ENCODE measurements at places on chromosomes 6 and 20.
A peak's percentile ranks its signal among the peaks of the same experiment; 100 is the strongest.

GRCh38 chr6:36786055-36786675 lies 53.1 kb downstream of the CPNE5 start:
- no peak for DNase-seq

DNA sequence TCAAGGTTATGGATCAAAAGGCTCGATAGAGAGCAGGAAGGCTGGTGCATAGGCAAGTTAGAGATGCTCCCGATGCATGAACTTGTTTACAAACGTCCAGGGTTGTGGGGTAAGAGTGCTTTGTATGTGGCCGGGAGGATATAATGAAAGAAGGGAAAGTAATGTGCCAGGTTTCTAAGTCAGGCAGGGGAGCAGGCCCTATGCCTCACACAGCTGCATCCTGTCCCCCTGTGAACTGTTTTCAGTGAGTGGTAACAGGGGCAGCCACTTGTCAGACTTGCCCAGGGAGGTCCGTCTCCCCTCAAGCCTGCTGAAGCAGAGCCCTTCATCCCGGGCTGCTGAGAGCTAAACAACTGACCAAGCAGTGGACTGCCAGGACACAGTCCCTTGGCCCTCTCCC lies 19.4 kb downstream of the KCNK5 start:
- DNase-seq: no peak

DNA sequence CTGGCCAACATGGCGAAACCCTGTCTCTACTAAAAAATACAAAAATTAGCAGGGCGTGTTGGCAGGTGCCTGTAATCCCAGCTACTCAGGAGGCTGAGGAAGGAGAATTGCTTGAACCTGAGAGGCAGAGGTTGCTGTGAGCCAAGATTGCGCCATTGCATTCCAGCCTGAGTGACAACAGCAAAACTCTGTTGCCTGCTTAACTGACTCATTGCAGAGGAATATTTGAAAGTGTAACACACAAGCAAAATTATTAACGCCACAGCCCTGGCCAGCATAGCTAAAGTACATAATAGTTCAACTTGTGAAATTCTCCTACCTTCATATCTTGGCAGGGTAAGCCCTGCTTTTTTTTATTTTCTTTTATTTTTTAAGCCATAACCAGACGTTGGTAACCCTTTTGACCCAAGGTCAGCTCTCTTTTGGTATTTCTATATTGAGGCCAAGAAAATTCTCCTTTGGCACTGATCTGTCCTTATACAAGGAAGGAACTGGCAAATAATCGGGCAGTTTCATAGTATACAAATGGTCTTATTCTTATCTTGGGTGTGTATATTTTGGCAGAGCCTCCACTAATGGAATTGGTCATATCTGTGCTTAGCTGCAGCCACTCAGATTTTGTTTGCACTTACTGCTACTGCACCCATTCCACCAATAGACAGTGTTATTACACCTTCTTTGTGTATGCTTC lies 4.0 kb upstream of the ADGRF5 start:
- no peak for DNase-seq

DNA sequence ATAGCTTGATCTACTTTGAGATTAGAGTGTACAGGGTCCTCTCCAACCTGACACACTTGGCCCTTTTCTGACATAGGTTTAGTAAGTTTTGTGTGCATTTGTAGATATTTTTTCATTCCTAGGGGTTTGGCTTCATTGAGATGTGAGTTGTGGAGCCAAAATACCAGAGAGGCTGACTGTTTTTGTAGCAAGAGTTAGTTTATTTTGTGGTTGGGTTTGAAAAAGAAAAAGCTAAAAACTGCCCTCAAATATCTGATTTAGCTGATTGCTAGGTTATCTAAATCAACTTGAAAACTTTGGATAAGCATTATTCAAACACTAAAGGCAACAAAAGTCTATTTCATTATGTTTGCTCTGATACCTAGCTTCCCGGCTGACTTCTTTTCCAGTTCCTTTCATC lies 164.7 kb upstream of the CENPW start:
- no peak for DNase-seq

- DNase-seq: no peak
Observed at GRCh38 chr6:106383573-106383972, 23.1 kb downstream of the CRYBG1 start.

DNA sequence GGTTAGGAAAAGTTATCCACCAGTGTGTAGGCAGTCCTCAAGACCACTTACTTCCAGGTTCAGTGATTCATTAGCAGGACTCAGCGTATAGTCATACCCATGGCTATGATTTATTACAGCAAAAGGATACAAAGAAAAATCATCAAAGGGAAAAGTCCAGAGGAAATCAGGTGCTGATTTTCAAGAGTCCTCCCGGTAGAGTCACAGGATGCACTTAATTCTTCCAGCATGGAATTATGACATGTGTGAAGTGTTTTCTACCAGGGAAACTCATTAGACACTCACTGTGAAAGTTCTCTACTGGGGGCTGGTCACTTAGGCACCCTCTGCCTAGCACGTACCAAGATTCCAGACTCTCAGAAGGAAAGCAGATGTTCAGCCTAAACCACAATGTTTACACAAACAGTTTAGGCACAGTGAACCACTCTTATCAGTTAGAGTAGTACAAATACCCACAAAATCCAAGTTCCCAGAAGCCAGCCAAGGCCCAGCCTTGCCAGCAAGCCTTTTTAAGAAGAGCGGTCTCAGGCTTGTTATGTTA lies 10.2 kb downstream of the WFDC3 start:
- DNase-seq: no peak

- DNase-seq: no peak
Observed at GRCh38 chr6:109695468-109695867, 4.4 kb downstream of the FIG4 start.

DNA sequence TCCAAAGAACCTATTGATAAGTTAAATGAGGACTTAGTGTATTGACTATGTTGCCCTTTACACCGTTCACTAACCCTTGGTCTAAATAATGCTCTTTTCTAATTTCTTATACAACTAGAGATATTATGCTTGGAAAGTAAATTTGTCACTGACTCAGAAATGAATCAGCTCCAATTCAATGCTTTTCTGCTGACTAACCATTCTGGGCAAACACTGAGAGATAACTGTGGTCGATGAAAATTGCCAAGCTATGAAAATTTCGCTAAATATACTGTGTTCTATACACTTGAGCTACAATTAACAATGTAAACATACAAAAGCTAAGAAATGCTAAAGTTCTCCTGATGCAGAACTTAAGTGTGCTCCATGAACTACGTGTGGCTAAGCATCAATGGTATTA lies 23.1 kb upstream of the FBXO9 start:
- no peak for DNase-seq

DNA sequence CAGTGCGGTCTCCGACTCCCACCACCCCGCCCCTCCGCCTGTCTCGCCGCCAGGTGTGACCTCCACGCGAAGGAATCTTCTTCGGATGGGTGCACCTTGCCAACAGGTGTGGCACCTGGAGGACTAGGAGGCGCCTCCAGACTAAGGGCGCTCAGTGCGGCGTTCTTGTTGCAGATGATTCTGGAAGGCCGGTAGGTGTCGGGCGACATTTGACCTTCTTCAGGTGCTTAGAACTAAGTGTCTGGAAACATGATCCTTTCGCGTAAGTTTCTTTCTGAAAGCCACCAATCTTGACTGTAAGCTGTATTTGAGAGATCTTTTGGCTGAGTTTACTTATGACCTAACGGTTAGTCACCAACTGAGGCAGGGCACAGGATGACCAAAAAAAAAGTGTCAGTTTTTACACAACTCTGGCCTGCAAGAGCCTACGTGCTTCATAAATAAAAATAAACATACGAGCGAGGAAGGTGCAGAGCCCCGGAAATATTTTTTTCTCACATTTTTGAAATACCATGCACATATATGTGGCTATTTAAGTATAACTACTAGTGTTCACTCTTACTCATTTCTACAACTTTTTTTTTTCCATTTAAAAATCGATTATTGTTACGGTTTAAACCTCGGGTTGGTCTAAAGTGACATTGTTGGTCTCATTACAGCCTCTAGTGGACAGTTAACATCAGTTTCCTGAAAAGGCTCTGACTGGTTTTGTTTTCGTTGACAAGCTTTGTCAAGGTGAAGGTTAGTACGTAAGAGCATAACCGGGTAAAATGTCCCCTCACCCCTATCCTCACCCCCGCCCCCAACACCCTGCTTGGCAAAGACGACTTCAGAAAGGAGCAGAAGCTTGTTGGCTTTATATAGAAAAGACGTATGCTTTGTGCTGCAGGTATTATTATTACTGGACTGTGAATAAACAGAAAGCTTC lies 1.6 kb upstream of the ATXN1 start:
- peak; percentile 58 for DNase-seq

GRCh38 chr6:36947570-36948351 lies 6.8 kb upstream of the PI16 start:
- DNase-seq: peak; percentile 67

GRCh38 chr6:147738516-147739162 lies 230.1 kb downstream of the SAMD5 start:
- no peak for DNase-seq

DNA sequence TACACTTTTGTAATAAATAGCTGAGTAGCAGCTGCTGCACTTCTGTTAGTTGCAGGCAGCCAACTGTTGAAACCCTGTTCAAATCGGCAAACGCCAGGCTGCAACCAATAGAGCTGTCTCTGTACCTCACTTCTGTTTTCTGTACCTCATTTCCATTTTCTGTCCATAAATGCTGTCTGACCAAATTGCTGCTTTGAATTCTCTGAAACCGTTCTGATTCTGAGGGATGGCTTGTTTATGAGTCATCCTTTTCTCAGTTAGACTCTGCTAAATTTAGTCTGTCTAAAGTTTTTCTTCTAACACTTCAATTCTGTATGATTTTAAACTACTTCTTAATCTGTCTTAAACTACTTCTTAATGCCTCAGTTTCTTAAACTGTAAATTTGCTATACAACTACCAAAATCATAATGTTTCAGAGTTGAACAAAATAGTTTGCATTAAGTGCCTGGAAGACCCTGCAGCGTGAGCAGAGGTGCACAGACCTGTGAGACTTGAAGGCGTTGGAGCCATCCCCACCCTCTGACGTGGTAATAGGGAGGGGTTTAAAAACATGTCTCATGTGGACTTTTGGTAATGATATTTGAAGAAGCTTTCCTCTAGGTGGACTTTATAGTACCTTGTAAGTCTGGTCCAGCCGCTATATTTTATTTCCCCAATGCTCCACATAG lies 9.6 kb downstream of the BTNL2 start:
- no peak for DNase-seq

- DNase-seq: no peak
Observed at GRCh38 chr6:27187231-27188060, 60.1 kb upstream of the PRSS16 start.

DNA sequence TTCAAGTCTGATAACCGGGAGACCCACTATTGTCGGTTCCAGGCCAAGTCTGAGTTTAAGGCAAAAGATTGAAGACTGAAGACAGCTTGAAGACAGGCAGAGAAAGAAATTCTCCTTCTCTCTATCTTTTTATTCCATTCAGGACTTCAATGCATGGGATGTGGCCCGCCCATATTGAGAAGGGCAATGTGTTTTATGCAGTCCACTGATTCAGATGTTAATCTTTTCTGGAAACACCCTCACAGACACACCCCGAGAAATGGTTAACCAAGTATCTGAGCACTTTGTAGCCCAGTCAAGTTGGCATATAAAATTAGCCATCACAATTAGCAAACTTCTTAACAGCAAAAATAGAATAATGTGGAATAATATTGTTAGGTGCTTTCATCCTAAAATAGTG lies 75.5 kb upstream of the FABP7 start:
- no peak for DNase-seq

GRCh38 chr20:16166737-16167136 lies 406.5 kb downstream of the KIF16B start:
- DNase-seq: no peak

- peak; percentile 66 for DNase-seq
Observed at GRCh38 chr6:156779206-156780094, 2.3 kb downstream of the ARID1B start.

- no peak for DNase-seq
Observed at GRCh38 chr20:45223136-45223535, 2.0 kb downstream of the SEMG2 start.

- no peak for DNase-seq
Observed at GRCh38 chr6:139380611-139381010, 6.2 kb upstream of the CITED2 start.

- DNase-seq: peak; percentile 8
Observed at GRCh38 chr20:19757487-19758132, 448 bp upstream of the RIN2 start.

DNA sequence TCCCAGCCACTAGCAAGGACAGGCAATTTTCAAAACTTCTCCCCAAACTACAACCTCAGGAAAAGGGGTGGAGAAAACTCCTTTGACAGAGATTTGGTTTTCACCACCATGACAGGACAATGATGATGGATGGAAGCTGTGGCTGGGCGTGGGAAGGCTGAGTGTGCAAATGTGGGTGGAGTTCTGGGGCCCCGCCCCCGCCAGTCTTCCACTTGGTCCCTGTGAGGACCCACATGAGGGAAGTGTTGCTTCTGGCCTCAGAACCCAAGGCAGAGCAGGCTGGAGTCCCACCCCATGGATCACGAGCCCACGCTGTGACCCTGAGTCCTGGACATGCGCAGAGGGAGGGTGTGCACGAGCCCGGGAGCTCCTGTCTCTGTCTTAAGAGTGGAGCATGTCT lies 21.5 kb upstream of the MRGBP start:
- DNase-seq: no peak

- no peak for DNase-seq
Observed at GRCh38 chr6:39037082-39037508, 11.5 kb upstream of the GLP1R start.

GRCh38 chr6:142381181-142381580 lies 79.4 kb downstream of the ADGRG6 start:
- DNase-seq: no peak

GRCh38 chr6:133814797-133815196 lies 74.1 kb upstream of the TCF21 start:
- peak; percentile 5 for DNase-seq

GRCh38 chr6:154653853-154654252 lies 79.4 kb upstream of the SCAF8 start:
- no peak for DNase-seq

DNA sequence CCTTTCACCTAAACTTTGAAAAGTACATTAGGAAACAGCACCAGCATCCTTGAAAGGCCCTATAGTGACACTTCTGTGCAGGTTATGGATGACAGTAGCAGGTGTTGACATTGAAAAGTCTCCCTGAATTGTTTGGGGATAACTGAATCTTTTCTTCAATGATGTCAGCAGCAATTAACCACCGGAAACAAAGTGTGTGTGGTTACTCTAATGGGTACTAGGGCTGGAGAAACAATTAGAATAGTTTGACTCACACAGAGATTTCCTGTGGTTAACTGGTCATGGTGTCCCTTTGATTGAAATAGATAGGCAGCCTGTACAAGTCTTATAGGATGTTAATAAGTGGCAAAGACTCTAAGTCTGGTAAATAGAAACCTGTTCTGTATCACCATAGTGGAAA lies 189.1 kb downstream of the TBX18 start:
- no peak for DNase-seq

DNA sequence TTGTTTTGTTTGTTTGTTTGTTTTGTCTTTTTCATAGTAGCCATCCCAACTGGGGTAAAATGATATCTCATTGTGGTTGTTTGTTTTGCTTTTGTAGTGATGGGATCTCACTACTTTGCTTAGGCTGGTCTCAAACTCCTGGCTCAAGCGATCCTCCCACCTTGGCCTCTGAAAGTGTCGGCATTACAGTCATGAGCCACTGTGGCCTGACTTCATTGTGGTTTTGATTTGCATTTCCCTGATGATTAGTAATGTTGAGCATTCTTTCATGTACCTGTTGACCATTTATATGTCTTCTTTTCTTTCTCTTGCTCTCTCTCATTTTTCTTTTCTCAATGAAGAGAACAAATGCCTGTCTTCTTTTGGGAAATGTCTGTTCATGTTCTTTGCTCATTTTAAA lies 30.8 kb upstream of the HLA-DOA start:
- no peak for DNase-seq
